Skin of body (tissue), 3 donors: ENCODE measurements at places on chromosomes 12 and 14.

- no peak for DNase-seq
These were observed 2.2 kb downstream of the ZDHHC17 start for GRCh38 chr12:76766161-76766560.

GRCh38 chr12:104410786-104411185 lies 46.0 kb upstream of the CHST11 start:
- no peak for DNase-seq

DNA sequence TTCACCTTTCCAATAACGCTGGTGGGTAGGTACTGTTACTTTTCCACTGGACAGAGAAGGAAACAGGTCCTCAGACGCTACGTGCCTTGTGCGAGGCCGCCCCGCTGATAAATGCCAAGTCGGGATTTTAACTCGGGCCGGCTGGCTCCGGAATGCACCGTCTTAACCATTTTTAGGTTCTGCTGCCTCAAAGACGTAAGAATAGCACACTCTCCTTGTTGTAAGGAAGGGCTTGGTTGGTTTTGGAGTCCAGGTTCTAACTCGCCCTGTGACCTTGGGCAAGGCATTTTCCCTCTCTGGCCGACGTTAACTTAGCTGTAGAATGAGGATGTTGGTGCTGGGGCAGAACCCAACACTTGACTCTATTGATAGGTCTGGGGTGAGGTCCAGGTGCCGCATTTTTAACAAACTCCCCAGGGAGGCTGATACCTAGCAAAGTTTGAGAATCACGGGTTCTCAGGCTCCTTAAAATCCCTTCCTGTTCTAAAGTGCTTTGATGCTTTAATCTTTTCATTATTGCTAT lies 814 bp downstream of the ANKRD13A start:
- DNase-seq = no peak

DNA sequence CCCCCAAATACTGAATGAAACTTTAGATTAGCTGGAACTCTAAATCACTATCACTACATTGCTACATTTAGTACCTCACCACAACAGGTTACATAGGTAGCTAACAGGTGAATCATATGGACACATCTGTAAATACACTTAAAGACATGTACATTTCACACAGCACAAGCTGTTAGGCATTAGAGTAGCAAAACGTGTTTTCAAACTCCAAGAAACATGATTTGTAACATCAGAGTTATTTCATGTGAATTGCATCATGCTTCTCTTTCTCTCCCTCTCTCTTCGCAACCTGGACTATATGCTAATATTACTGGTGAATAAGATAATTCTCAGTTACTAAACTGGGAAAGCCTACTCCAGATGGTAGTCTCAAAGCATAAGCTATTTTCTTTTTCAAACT lies 4.3 kb downstream of the SEL1L start:
- DNase-seq = no peak
